ENCODE measurements at places on chromosomes 5 and 9. TPM values are rescaled to one million over a fixed set of nuclear protein-coding genes. Genes with fewer than 3 reads are reported as not detected.

DNA sequence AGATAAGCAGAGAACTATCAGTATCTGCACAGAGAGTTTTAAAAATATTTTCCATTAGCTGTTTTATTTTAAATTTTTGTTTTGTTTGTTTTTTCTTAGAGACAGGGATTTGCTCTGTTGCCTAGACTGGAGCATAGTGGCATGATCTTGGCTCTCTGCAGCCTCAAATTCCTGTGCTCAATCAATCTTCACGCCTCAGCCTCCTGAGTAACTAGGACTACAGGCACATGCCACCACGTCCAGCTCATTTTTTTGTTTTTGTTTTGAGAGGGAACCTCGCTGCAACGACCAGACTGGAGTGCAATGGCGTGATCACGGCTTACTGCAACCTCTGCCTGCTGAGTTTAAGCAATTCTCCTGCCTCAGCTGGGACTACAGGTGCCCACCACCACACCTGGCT, 138.2 kb upstream of the LPAR1 start:
- no peak for DNase-seq

GRCh38 chr5:129271308-129271707, 176.8 kb downstream of the ISOC1 start:
- no peak for DNase-seq

DNA sequence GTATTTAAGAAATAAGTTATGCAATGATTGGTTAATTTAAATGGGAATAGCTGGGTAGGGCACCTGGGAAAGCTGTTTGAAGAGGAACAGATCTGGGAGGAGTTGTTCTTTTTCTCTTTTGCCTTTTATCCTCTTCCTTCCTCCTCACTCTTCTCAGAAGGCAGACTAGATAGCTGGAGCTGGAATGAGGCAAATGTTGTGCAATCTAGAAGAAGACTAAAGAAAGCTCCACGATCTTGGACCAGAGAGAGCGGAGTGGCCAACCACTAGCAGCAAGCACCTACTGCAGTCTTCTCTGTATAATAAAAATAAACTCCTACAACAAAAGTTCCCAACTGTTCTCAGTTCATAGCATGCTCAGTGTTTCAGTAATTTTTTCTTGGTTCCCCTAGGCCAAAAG, 19.3 kb downstream of the GLIS3 start:
- DNase-seq: no peak

DNA sequence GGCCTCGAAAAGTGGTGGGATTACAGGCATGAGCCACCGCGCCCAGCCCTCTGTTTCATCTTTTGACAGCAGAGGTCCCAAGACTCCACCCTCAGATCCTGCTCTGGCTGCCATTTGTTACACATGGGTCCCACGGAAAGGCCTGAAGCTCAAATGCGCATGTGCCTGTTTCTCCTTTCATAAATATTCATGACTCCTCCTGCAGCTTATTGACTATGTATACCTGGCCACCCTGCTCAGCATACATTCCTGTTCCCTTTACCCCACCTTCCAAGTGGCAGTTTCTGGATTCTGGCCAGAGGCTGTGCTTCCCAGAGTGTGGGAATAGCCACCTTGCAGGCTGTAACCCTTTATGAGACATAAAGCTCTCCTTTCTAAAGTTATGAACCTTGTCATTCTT, 46.5 kb downstream of the AUH start:
- no peak for DNase-seq

DNA sequence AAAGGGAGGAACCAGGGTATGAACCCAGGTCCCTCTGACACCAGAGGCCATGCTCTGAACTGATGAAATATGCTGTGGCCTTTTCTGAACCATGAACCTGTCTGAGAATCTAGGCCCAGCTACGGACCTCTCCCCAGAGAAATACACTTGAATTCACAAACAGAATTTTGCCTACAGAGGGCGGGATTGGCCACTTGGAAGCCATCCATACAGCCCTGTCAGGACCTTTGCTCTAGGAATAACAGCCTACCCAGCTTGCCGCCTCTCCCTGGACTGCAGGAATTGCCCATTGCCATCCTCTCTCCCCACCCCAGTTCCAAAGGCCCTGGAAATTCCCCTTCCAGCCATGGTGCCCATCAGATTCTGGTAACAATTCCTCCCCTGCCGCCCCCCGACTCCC, 26.6 kb downstream of the MORN5 start:
- DNase-seq: no peak

DNA sequence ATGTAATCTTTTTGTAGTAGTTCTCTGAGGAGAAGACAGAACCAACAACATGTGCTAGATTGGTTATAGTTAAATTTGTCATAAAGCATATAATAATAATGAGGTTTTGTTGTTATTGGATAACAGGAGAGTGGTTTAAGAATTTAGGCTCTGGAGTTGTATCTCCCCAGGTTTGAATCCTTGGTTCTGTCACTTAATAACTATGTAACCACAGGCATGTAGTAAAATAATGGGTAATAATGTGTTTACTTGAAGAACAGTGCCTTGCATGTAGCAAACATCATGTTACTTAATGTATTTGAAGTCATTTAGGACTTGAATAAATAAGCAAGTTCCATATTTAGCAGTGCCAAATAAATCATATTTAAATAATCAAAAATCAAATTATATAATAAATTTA, 55.8 kb downstream of the NSD1 start:
- no peak for DNase-seq

DNA sequence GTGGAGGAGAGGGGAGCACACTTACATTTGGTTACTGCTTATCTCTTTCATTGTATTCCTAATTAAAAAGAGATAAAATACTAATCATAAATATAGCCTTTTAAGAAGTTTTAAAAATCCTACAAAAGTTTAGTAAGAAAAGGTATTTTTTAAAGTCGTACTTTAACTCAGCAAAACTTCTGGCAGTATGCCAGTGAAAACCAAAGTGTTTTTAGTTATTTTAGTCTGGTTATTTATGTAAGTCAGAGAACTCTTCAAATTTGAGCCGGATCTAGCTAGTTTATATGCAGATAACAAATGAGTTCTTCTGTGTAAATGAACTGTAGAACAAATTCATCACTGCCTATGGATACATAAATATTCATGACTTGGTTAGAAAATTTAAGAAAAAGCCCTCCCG, 36.5 kb upstream of the ANKDD1B start:
- no peak for DNase-seq

Gene ADAMTS2
- 2.3 TPM for total RNA-seq

- DNase-seq: no peak
Measured at GRCh38 chr5:34038390-34038789, 4.6 kb downstream of the C1QTNF3 start.

DNA sequence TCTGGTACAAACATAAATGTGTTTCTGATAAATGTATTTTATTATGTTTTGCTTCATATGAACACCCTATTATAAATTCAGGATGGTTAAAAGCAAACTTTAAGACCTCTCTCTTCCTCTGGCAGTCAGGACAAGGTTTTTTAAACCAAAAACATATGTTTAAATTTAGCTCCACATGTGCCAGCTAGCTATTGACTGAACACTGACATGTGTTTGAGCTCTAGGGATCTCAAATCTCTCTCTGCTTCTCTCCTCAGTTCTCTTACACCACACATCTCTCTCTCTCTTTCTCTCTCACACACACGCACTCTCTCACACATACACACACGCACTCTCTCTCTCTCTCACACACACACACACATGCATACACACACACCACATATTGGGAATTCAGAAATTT, 150.1 kb upstream of the RFX3 start:
- DNase-seq: no peak

DNA sequence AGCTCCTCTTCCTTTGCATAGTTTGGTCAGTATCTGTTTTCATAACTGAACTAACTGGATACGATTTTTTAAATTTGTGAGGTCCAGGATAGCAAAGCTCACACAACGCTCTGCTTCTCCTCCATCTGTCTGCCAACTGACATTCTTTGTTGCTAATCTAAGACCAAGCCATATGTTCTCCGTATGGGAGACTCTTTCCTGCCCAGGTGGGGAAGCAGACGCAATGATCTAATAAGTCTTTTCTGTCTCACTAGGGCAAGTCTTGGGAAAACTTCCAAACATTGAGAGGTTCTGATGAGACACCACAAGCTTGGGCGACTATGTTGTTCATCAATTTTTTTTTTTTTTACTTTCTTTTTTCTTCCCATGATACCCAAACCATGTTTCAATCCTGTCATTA, 558.5 kb downstream of the EFNA5 start:
- DNase-seq: no peak

Gene HNRNPAB
- 152 TPM for total RNA-seq

Gene PCDHAC2
- 0.48 TPM for total RNA-seq

Gene SLU7
- 41.2 TPM for total RNA-seq

DNA sequence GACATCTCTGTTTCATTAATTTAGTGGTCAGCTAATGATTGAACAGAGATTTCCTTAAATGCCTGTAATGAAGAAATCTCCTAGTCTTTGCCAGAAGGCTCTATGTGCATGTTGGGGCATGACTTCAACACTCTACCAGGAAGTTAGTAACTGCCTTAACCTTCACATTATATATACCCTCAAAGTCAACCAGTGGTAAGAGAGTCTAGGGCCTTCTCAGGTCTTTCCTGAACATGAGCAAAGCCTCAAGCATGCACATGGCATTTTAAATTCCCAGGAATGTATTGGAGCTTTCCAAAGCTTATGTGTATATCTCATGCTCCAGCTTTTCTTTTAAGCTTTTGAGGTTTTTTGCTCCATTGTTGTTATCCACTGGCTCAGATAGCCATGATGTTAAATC, 388.3 kb downstream of the ARRDC3 start:
- DNase-seq: no peak

- DNase-seq: no peak
Measured at GRCh38 chr5:36717131-36717695, 110.8 kb downstream of the SLC1A3 start.

GRCh38 chr5:17360879-17361278, 137.2 kb upstream of the TAF11L2 start:
- DNase-seq: no peak

GRCh38 chr9:14723301-14723700, 768 bp upstream of the CER1 start:
- no peak for DNase-seq

- DNase-seq: no peak
Measured at GRCh38 chr5:26009742-26010141, 1028.6 kb downstream of the CDH9 start.

DNA sequence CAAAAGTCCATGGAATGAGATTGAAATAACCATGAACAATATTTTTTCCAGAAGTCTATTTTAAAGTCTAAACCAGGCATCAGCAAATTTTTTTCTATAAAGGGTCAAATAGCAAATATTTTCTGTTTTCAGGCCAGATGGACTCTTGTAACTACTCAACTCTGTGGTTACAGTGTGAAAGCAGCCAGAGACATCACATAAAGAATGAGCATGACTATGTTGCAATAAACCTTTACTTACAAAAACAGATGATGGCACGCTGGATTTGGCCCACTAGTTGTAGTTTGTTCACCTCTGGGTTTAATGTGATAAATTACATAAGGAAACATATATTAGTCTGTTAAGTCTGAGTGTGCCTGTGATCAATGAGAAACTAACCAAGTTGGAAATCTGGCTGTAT, 319.2 kb downstream of the TRPM3 start:
- DNase-seq: no peak

Gene THBS4
- 2.9 TPM for total RNA-seq
